ENCODE measurements at places on chromosomes 6 and 20. TPM values are rescaled to one million over a fixed set of nuclear protein-coding genes. Genes with fewer than 3 reads are reported as not detected.

Gene PRELID3B
- 58.4 TPM for total RNA-seq

Gene APOBEC2
- 103 TPM for total RNA-seq

Gene OPN5
- not detected for total RNA-seq

Gene GJA1
- total RNA-seq = 218 TPM

Gene C6orf52
- not detected for total RNA-seq

Gene NHSL1
- total RNA-seq = 45.1 TPM

Gene VSTM2L
- 139 TPM for total RNA-seq

DNA sequence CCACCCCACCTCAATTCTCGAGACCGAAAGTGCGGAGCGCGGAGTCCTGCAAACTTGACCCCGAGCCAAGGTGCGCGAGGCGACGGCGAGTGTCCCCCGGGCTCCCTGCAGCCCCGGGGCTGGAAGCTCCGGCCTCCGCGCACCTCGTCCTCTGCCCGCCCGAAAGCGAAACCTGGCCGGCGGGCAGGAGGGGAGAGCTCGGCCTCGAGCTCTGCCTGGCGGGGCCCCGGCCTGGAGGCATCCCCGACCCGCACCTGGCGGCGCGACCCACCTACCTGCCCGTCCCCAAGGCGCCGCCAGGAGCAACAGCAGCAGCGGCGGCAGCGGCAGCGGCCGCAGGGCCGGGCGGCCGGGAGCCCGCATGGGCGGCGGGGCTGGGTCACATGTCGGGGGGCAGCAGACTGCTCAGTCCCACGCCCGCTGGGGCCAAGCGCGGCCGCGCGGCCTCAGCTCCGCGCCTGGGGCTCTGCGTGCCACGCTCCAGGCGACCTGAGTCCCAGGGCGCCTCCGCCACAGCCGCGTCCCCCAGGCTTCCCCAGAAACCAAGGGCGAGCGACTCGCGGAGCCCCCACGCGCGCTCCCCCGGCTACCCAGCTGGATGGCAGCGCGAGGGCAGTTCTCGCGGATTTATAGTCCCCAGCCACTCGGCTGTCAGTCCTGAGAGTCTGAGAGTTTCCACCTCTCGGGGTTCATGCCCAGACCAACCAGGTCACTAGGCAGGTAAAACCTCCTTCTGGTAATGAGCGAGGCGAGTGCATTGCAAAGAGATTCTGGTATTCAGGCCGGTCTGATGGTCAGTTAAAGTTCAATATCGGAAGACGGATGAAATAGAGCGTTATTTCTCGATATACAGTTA lies at the start of gene IL20RA:
Gene IL20RA, minus strand, starts transcription at position 600 of the 856 bp plus-strand sequence. Its CDS starts 237 bp downstream, at position 363.
- peak; percentile 31 for DNase-seq

DNA sequence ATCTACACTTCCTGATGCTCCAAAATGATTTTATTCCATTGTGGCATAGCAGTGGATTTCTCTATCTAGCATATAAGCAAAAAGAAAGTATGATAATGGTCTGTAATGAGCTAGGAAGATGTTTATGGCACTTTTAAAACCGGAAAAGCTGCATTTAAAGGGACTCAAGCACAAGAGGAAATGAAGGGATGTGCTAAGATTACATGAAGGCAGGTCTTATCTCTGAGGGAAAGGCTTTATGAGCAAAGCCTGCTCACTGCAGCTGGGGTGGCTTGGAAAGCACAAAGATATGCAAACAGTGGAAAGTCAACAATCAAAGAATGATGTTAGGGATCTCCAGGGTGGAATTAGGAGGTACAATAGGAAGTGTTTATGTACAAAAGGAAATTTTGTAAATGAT lies 138.2 kb downstream of the TENT5A start:
- no peak for DNase-seq

- no peak for DNase-seq
These were observed 287.0 kb upstream of the CHD6 start for GRCh38 chr20:41905199-41905598.

DNA sequence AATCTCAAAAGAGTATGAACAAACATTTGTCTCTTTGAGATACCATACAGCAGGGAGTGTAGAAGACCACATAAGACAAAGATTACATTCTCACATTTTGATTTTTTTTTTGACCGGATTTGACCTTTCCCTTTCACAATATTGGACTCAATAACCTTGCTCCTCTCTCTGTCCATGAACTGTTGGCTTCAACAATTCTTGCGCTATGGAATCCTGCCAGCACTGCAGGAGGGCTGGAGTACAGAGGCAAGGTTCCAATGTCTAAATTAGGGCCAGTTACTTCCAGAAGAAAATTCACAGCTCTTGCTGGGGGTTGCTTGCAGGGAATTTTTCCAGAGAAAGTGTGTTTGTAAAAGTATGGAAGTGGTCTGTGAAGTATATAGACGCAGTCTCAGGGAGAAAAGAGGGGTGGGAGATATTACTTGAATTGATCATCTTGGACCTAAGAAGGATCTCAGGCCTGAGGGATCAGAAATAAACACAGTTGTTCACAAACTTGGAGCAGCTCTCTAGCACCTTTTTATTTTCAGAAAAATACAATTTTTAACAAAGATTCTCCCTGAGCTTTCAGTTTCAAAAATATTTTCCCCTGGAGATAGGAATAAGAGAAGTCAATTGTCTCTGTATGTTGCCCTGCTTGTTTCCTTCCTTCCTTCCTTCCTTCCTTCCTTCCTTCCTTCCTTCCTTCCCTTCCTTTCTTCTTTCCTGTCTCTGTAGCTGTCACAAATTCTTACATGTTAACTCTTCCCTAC lies 765.9 kb downstream of the BCKDHB start:
- DNase-seq = peak; percentile 15
